T-cell (primary cell): ENCODE measurements at places on chromosomes 6 and 20. TPM values are rescaled to one million over a fixed set of nuclear protein-coding genes. Genes with fewer than 3 reads are reported as not detected.

- H3K27ac ChIP-seq = no peak overlapping the region
- DNase-seq = peak; percentile 50
- peaks cover 19% of the 10 kb centered on the region for H3K4me1 ChIP-seq
- no peak overlapping the region for H3K4me3 ChIP-seq
Measured at GRCh38 chr20:53939572-53940359, 130.6 kb downstream of the BCAS1 start.

DNA sequence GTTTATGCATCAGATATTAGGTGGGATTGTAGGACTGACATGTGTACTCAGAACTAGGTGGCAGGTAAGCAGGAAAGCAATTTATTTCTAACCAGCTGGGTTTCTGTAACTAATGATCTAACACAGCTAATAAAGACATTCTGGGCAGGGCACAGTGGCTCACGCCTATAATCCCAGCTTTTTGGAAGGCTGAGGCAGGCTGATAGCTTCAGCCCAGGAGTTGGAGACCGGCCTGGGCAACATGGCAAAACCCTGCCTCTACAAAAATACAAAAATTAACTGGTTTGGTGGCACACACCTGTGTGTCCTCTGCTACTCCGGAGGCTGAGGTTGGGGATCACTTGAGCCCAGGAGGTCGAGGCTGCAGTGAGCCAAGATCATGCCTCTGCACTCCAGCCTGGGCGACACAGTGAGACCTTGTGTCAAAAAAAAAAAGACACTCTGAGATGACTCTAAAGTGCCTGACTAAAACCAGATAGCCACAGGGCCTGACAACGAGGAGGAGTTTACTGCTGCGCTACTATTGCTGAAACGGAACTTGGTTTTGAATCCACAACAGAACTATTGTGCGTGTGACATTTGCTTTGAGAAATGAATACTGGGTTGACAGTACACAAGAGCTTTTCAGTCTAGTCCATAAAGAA lies 29.2 kb upstream of the CEP85L start:
- no peaks in the 10 kb centered on the region for H3K27me3 ChIP-seq
- no peak for DNase-seq
- no peaks in the 10 kb centered on the region for H3K36me3 ChIP-seq
- peaks cover 22% of the 10 kb centered on the region for H3K4me1 ChIP-seq

The SAMD3 gene
- total RNA-seq = 38.5 TPM

DNA sequence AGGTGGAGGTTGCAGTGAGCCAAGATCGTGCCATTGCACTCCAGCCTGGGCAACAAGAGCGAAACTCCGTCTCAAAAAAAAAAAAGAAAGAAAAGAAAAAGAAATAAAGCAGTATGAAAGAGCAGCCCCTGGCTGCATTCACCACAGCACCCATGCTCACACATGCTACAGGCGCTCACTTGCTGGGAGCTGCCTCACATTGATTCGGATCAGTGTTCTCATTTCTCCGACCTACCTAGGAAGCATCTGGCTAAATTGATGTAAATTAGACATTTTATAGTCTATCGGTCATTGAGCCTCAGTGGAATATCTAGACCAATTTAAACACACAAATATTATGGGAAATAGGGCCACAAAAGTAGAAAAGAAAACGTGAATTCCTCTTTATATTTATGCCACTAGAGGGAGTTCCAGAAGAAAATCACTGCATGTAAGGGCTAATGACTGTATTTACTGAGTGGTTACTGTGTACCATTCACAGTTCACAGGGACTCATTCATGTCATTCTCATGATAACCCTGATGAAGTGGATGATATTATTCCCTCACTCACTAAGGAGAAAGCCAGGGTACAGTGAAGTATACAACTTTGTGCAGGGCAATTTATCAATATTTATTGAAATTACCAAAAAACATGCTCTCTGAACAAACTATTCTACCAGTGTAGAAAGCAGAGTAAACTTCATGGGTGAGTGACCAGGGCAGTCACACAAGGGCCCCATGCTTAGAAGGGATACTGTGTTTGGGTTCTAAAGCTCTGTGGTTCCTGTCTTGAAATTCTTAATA lies 5.3 kb upstream of the MOG start:
- H3K27ac ChIP-seq = no peak overlapping the region
- H3K4me3 ChIP-seq = no peak overlapping the region
- DNase-seq = no peak
- no peaks in the 10 kb centered on the region for H3K36me3 ChIP-seq
- peaks cover 16% of the 10 kb centered on the region for H3K4me1 ChIP-seq
- peaks cover 5% of the 10 kb centered on the region for H3K27me3 ChIP-seq

GRCh38 chr20:19079536-19080299 lies 132.7 kb upstream of the SLC24A3 start:
- H3K27ac ChIP-seq = no peak overlapping the region
- no peak overlapping the region for H3K4me3 ChIP-seq
- peaks cover 5% of the 10 kb centered on the region for H3K4me1 ChIP-seq
- DNase-seq = no peak
- no peaks in the 10 kb centered on the region for H3K36me3 ChIP-seq

The CUTA gene
- total RNA-seq = 181 TPM

- H3K4me3 ChIP-seq = no peak overlapping the region
- H3K27me3 ChIP-seq = no peaks in the 10 kb centered on the region
- no peak for DNase-seq
Measured at GRCh38 chr6:34592208-34592952, 36.3 kb upstream of the SPDEF start.

DNA sequence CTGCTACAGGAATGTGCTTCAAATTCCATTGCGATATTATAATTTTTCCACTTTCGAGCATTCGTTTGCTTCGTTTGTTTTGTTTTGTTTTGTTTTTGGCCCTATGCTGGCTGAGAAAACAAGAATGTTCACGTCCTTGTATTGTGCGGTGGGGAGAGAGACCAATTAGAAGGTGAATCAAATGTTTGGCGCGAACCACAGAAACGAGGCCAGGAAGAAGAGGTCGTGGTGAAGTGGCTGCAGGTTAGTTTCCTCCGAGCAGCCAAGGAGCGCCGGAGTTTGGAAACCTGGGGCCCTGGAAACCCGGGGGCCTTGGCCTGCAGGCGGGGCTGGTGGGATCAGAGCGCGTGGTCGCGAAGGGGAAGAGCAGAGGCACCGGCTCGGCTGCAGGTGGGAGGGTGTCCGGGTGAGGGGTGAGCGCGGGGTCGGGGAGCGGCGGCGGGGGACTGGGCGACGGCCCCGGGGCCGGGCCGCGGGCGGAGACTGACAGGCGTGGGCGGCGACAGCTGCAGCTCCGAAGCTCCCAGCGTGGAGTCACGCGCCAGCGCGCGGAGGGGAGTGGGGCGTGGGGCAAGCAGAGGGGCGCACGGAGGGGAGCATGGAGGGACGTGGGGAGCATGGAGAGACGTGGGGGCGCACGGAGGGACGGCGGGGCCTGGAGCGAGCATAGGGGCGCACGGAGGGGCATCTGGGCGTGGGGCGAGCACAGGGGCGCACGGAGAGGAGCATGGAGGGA lies 141.5 kb upstream of the PDE10A start:
- no peaks in the 10 kb centered on the region for H3K4me1 ChIP-seq
- H3K27ac ChIP-seq = no peak overlapping the region
- no peak overlapping the region for H3K4me3 ChIP-seq
- H3K36me3 ChIP-seq = no peaks in the 10 kb centered on the region

DNA sequence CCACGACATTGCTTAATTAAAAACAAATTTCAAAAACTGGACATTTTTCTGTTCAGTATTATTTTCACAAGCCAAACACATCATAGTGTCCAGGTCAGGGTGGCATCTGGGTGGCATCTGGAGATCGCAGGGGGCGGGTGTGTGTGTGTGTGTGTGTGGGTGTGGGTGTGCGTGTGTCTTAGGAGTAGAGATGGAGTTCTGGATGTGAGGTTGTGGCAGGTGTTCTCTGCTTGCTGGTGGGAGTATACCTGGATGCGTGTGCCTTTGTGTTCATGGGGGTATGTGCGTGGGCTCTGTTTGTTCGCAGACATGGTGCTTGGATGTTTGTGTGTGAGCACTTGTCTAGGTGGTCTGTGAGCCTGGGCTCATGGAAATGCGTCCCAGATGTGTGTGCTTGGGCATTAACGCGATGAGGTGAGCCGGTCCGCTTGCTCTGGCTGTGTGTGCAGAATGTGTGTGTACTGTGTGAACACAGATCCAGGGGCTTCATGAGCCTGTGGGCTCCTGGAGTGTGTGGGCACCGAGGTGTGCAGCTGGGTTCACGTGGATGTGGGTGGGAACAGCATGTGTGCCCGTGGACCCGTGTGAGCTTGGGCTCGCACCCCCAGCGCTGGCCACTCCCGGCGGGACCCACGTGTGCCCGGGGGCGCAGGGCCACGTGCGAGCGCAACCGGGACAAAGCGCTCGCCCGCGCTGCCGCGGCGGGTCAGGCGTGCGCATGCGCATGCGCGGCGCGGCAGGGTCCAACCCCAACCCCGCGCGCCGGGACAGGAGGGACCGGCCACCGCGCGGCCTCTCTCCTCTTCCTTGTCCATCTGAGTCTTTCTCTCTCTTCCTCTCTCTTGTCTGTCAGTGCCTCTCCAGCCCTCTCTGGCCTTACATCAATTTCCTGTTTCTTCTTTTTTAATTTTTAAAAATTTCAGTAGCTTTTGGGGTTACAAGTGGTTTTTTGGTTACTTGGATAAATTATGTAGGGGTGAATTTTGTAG lies 60.4 kb downstream of the SRC start:
- peaks cover 50% of the 10 kb centered on the region for H3K27me3 ChIP-seq
- H3K36me3 ChIP-seq = no peaks in the 10 kb centered on the region
- no peak overlapping the region for H3K27ac ChIP-seq
- DNase-seq = no peak
- peak overlapping the region; percentile 15 for H3K4me3 ChIP-seq

DNA sequence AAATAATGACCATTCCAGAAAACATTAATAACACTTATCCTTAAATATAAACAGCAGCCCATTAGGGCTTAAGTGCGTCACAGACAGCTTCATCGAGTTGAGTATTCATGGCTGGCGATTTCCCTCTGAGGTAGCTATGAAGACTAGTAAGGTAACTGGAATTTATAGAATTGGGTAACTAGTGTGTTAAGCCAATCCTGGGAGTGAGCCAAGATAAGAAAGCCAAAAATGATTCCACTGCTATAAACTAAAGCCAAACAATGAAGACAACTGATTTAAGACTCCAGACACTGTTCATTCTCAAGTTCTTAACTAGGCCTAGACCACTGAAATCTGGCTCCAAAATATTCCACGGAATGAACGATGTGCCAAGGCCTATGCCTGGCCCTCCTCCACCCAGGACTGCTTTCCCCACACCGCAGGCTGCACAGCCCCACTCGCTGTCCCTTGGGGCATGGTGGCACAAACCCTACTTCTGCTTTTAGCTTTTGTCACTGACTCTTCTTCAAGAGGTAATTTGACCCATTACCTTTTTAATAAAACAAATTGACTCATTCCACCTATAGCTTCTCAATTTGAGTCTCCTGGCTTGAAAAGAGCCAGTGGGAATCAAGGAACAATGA lies 66.0 kb downstream of the BLOC1S5 start:
- H3K4me1 ChIP-seq = no peaks in the 10 kb centered on the region
- no peaks in the 10 kb centered on the region for H3K36me3 ChIP-seq
- DNase-seq = no peak
- no peak overlapping the region for H3K27ac ChIP-seq

GRCh38 chr20:61918548-61918947 lies 147.1 kb downstream of the TAF4 start:
- no peaks in the 10 kb centered on the region for H3K36me3 ChIP-seq
- H3K27ac ChIP-seq = no peak overlapping the region
- no peak overlapping the region for H3K4me3 ChIP-seq
- DNase-seq = no peak
- H3K4me1 ChIP-seq = no peaks in the 10 kb centered on the region

GRCh38 chr6:87382861-87383260 lies 24.9 kb upstream of the CFAP206 start:
- no peak overlapping the region for H3K4me3 ChIP-seq
- H3K27me3 ChIP-seq = no peaks in the 10 kb centered on the region
- DNase-seq = no peak
- H3K27ac ChIP-seq = no peak overlapping the region
- no peaks in the 10 kb centered on the region for H3K36me3 ChIP-seq

The SPEF1 gene
- not detected for total RNA-seq

DNA sequence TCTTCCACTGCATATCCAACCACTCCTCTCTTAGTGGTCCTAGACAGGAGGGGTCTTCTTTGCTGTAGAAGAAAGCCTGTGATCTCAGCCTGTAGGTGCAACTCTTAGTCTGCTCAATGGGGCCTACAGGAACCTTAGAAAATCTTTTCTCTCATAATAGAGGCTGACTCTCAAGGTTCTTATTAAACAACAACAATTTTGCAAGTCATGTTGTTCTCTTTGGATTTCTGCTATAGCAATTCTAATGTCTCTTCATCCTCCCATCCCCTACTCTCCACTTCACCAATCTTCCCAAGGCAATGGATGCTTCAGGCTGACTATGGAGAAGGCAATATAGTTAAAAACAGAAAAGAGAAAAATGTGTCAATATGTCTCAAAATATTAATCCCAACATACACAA lies 40.8 kb upstream of the SPTLC3 start:
- H3K4me3 ChIP-seq = no peak overlapping the region
- H3K36me3 ChIP-seq = no peaks in the 10 kb centered on the region
- H3K27me3 ChIP-seq = no peaks in the 10 kb centered on the region
- no peak overlapping the region for H3K27ac ChIP-seq

DNA sequence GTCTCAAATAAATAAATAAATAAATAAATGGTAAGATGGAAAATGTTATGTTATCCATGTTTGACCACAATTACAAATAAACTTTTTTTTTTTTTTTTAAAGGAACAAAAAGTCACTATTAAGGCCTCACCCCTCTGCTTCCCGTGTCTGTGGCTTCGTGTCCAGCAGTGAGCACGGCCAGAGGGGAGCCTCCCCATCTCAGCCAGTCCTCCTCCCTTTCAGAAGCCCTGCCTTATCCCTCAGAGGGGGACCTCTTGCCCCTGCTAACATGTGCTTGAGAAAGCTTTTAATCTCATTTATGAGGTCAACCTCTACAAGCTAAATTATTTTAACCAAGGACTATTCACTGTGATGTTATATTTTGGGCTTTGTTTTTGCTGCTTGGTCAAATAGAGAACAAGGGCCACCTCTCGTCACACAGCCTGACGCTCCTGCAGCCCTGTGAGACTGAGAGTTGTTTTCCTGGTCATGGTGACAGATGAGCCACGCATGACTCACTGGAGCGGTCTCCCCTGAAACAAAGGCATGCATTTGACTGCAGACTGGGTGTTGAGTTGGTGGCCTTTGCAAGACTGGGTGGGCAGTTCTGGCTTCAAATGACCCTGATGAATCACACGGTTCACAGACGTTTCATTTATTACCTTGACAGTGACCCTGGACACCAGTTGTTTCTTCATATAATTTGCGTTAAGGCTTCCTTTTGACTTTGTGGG lies 131.8 kb downstream of the TIAM2 start:
- no peaks in the 10 kb centered on the region for H3K4me1 ChIP-seq
- H3K36me3 ChIP-seq = no peaks in the 10 kb centered on the region
- no peak for DNase-seq
- peaks cover 8% of the 10 kb centered on the region for H3K27me3 ChIP-seq

The STMND1 gene
- total RNA-seq = not detected
